ENCODE measurements at places on chromosomes 5 and 9.

GRCh38 chr5:150350524-150351344 is 6.8 kb upstream of the TCOF1 start:
- DNase-seq, result peak; percentile 34

- no peak for DNase-seq
These were observed 541.2 kb upstream of the TRPC7 start for GRCh38 chr5:136906545-136906944.

DNA sequence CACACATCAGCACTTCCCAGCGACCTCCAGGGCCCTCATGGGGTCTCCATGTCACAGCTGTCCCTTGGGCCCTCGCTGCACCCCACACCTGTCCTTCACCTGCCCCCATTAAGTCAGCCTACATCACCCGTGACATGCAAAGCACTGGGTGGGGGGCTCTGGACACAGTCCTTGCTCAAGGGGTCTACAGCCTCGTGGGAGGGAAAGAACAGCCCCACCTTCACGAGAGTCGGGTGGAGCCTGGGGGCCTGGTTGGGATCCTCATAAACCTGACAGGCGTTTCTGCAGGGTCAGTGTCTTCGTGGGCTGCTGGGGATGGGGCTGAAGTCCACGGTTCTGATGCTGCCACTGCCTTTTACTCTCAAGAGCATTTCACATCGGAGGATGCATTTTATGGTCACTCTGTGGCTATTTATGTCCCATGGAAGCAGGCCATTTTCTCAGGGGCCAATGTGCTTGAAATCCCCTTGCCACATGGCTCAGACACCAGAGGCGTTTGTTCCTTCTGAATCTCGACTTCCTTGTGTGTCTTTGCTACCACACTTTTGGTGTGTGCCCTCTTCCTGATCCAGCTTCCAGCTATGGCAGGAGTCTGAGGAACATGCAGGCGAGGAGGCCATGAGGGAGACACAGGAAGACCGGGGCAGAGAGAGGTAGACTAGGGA is at the start of gene OR2V1:
Gene OR2V1, minus strand, starts transcription at position 338 of the 665 bp plus-strand sequence. CDS start 5,865 bp downstream, outside the sequence.
- DNase-seq, result no peak

GRCh38 chr9:16661816-16662215 is 208.7 kb downstream of the BNC2 start:
- no peak for DNase-seq

DNA sequence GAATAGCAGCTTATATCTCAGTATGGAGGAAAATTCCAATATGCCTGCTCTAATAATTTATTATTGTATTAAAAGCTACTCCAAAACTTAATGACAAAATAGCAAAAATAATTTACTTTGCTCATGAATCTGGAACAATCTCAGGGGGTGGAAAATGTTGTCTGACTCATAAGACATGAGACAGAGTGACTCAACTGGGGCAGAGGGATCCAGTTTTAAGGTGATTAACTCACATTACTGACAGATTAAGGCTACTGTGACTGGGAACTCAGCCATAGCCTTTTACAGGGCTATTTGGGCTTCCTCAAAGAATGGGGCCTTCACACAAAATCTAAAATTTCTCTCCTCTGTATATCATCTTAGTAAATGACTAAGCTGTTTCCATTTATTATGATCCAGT is 1172.9 kb downstream of the CDH12 start:
- DNase-seq, result no peak

- DNase-seq, result no peak
These were observed 548.5 kb downstream of the DTWD2 start for GRCh38 chr5:118439831-118440230.

DNA sequence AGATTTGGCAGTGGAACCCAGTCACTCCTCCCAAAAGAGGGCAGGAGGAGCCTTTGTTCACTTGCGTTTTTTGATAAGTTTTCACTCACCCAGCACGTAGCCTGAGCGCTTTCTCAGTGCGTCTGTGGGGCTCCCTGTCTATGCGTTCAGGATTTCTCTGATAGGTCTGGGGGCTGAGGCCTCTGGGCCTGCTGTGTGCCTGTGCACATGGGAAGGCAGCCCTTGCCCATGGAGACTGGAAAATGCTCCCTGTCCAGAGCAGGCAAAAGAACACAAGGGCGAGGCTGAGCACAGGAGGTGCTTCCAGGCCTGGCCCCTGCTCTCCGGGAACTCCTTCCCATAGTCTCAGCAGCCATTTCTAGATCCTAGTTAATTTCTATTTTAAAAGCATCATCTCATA is 249.9 kb downstream of the FSTL4 start:
- DNase-seq, result no peak

DNA sequence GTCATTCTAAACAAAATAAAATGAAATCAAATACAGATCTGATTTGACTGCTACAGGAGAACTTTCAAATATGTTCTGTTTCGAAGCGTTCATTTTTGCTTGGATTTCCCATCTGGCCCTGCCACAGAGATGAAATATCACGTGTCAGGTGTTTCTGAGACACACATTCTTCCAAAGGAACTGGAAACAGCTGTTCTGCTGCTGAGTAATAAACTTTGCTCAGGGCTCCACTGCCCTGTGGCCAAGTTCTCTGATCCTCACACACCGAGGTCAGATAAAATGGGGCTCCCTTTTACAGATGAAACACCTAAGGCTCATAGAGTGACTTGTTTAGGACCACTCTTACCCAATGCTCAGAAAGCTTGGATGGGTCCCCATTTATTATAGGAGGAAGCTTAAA is 42.5 kb downstream of the FRMPD1 start:
- no peak for DNase-seq

DNA sequence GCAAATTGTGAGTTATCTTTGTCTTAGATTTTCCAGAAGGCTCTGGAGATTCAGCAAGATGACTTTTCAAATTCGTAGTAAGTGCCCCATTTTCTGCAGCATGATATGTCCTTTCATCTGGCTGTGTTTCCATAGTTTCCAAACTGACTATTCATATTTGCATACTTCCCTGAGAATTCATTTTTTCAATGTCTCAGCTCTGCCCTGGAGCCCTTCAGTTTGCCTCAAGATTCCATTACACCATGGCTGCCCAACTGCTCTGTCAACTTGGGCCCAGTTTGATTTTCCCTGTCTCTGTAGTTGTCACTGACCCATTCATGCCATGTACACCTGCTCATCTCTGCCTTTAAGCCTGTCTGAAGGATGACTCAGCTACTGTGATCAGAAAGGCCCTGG is 94.2 kb upstream of the RUSC2 start:
- no peak for DNase-seq

GRCh38 chr5:97735209-97735608 is 552.2 kb upstream of the RIOK2 start:
- DNase-seq, result no peak

DNA sequence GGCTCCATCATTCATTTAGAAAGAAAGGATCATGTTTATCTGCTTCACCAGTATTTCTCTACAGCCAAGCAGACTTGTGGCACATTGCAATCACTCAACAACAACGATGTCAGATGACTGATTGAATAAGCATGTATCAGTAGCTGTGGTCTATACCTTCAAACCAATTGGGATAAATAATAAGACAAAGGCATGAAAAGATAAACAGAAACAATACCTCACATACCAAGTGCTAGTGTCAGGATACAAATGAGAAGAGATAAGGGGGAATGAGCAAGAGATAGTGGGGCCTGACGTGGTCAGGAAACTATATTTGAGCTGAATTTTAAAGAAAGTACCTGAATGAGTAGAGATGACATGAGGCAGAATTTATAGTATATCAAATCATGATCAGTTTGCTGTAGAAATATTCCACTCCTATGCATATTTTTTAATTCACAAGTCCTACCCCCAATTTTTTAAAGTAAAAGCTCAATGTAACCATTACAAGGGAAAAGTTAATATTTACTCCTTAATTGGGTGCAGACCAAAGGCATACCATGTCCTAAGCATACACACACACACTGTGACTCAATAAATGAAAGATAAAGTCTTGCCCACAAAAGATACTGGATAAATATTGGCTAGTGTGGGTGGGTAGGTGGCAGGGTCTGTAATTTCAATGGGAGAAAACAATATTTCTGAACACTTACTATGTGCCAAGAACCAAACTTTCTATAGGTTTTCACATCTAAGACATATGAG is 284.5 kb downstream of the SPOCK1 start:
- no peak for DNase-seq

- peak; percentile 72 for DNase-seq
These were observed 24.2 kb downstream of the TCF7 start for GRCh38 chr5:134138416-134139376.

- no peak for DNase-seq
These were observed 46.8 kb upstream of the NRARP start for GRCh38 chr9:137348769-137349470.

GRCh38 chr5:104062621-104063377 is 500.2 kb upstream of the NUDT12 start:
- no peak for DNase-seq

DNA sequence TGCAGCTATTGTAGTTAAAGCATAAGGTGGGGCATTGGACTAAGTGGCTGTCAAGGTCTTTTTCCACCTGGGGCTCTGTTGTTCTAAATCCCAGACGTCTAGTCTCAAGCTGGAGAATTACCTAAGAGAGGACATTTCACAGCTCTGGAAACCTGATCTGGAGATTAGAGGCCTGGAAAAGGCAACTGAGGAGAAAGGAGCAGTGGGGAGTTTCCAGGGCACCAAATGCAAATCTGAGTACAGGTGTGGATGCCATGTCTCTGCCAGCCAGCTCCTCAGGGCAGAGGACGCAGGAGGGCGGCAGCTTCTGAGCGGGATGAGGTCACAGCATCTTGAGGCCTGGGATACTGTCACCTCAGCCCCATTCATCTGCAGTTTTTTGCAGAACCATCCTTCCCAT is 65.2 kb downstream of the PPARGC1B start:
- DNase-seq, result no peak

- DNase-seq, result peak; percentile 4
These were observed 42.9 kb downstream of the BNIP1 start for GRCh38 chr5:173187054-173187743.

- no peak for DNase-seq
These were observed 942 bp upstream of the NRG2 start for GRCh38 chr5:140044041-140044440.

- DNase-seq, result no peak
These were observed 9.3 kb downstream of the BAAT start for GRCh38 chr9:101375546-101375945.

DNA sequence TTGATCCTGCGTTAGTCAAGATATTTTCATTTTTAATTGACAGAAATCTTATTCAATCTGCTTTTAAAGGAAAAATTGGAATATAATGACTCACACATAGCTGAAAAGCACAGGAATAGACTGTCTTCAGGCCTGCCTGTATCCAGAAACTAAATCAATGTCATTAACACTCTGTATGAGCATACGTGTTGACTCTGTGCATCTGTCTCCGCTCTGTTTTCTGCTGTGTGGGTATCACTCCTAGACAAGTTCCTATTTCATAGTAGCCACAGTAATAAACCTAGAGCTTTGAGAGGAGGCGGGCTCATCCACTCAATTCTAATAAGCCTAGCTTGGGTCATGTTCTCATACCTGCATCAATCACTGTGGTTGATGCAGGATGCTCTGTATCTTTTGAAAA is 267.6 kb downstream of the KCTD16 start:
- DNase-seq, result no peak

DNA sequence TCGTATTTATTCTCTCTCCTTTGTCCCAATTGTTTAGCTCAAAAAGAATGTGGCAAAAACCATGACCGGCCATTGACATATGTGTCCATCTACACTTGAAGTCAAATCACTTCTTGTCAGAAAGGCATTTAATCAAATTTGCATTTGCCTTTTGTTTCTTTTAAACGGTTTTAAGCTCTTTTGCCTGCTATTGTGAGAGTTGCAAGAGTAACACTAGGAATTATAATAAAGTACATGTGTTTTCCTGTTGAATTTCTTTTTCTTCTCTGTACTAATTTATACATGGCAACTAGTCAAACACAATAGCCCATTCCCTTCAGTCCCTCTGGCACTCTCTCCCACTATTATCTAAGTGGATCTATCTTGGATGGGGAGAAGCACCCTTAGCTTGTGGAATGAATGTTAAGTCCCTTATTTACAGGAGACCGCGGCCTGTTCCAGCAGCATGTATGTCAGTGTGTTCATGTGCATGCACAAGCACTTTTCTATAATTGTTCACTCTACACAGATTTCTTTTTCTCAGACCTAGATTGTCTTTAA is 3.2 kb downstream of the ADAMTSL1 start:
- no peak for DNase-seq

GRCh38 chr9:126151686-126152134 is 174.9 kb upstream of the MVB12B start:
- DNase-seq, result no peak

GRCh38 chr9:137757139-137757538 is 120.4 kb upstream of the CACNA1B start:
- no peak for DNase-seq

DNA sequence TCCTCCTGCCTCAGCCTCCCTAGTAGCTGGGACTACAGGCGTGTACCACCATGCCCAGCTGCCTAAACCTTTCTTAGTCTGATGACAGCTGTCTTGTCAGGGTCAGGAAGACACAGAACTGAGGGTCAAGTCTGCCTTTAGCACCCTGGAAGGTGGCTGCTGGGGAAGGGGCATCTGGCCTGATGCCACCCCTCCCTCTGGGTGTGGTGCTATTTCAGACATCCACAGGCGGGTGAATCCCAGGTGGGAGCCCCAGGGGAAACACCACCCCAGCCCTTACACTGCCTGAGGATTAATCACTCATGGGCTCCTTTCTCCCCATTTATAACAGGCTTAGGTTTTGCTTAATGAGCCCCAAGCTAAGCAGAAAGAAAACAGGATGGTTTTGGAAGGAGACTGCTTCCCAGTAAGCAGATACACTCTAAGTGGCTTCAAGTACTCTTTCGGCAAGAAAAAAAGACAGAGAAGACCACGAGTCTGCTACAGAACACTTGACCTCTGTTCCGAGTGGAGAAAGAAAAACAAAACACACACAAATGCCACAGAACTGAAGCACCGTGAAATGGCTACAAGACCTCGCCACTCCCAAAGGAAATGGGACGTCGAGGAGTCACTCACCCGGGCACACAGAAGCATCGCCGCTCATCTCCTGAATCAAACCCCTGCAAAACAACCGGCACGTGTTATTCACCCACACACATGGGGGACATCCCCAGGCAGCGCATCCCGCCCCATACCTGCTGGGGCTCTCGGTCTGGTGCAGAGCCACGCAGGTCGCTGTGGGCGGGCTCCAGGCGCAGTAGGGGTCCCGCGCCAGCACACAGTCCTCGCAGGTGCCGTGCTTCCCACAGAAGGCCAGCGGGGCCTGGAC is 62.4 kb downstream of the SECISBP2 start:
- DNase-seq, result no peak

- DNase-seq, result no peak
These were observed 75.2 kb upstream of the CPEB4 start for GRCh38 chr5:173812811-173813550.

DNA sequence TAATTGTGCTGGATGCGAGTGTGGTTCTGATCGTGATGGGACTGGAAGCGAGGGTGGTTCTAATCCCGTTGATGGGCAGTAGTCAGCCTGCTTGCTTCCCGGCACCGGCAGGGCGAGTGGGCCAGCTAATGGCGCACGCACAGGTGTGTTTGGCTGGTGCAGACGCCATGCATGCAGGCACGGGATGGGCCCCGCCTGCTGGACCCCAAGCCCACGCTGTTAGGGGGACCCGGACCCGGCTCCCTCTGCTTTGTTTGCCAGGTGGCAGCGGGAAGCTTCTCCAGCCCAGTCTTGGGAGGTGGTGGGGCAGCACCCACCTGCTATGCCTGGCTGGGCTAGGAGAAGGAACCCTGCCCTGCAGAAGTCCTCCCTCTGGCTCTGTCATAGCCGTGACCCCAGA is 70.3 kb downstream of the VAV2 start:
- no peak for DNase-seq

- DNase-seq, result no peak
These were observed 110.2 kb upstream of the MYO10 start for GRCh38 chr5:17046320-17046719.

All from activated T-cell treated with anti-CD3 and anti-CD28 coated beads for 48 hours (primary cell).